Epithelial cell of esophagus (primary cell): ENCODE measurements at places on chromosomes 1 and 21.

DNA sequence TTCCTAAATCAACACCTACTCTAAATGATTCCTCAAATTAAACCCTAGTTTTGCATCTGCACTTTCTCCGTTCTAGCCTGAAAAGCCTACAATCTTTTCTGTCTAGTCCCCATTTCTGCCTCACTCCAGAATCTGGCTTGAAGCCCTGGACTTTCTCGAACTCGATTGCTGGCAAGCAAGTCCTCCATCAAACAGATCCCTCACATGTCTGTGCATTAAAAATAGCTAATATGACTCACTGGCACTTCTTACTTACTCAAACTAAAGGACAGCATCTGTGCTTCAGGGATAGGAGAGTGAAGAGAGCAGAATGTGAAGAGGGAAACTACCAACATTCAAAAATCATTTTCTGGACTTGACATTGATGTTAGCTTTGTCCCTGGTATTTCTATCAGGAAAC, 51.8 kb upstream of the CXADR start:
- peak; percentile 72 for DNase-seq

GRCh38 chr1:145960468-145961108, 2.8 kb upstream of the LIX1L start:
- peak; percentile 46 for DNase-seq

DNA sequence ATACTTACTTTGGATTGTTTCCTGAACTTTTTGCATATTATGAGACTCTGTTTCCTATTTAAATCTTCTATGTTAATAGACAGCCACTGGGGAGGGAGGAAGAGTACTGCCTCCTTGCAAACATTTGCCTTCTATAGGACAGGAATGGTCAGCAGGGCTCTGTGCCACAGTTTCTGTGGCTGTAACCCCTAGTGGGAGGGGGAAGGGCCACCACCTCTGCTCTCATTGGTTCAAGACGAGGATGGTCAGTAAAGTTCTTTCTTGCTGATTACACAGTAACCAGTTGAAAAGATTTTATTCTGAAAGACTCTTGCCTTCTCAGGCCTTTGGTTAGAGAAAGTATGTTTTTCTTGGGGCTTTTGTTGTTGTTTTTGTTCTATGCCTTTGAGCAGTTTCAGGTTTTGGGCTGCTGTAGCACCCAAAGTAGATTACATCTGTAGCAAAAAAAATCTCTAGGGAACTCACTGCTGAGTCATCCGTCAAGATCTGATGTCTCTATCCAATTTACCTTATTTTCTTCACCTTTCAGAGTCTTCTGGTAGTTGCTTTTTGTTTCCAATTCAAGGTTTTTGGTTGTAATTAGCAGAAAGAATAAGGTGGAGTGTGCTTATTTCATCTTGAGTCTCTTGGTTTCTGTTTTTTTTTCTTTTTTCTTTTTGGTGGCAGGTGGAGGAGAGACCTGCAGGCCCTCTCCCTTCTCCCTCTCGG, 23.1 kb downstream of the SLC35A3 start:
- peak; percentile 47 for DNase-seq

DNA sequence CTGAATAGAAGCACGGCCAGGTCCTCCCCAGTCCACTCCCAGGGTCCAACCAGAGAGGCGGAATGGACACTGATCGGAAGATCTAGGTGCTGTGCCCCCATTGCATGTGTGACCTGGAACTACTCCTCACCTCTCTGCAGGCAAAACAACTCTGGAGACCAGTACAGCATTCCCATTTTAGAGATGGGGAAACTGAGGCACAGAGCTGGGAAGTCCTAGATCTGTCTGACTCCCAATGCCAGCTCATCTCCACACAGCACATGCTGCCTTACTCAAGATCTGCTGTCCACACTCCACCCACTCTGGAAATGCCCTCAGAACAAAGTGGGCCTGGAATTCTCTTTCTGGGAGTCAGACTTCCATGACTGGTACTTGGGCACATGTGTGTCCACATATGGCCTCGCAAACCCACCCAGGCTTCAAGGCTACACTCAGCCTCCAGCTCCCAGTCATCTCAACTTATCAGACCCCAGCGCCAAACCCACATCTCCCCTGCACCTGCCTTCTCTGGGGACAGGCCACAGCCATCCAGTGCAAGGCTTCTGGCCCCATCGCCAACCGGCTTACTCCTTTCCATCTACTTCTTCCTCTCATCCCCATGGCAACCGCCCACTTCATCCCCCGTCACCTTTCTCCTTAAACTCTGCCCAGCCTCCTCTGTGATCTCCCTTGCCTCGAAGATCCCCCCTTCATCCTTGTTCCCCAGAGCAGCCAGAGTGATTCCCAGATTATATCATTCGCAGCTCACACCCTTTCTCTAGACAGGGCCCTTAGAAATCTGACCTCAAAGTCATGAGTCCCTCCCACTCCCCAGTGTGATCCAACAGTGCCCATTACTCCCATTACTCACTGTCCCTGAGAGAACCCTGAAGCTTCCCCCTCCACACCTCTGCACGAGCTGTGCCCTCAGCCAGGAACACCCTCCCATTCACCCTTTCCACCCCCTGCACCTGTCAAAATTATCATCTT, 2.7 kb downstream of the COL8A2 start:
- DNase-seq, result no peak

DNA sequence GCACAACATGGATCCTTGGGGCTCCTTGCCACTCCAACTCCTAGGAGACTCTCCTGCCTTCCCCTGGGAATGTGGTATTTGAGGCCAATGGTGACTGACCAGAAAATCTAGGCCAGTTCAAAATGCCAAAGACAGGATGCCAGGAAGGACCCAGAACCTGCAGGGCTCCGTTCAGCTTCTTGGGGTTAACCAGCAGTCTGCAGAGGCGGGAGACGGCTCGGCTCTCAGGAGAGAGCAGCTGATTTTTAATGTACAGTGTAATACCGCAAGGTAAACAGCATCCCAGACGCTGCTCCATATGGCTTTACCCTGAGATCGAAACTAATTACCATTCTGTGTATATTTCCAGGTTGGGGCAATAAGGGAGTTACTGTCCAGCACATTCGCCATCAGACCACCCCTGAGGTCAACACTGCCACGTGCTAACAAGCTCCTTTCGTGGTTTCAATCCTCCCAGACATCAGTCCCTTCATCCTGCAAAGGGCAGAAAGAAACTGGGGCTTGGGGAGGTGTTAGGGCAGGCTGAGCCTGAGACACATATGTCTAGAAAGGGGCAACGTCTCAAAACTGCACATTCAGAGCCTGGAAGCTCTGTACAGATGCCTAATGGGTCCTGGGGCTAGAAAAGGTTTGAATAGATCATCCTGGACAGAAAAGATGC, 16.7 kb downstream of the ITPKB start:
- DNase-seq, result no peak

DNA sequence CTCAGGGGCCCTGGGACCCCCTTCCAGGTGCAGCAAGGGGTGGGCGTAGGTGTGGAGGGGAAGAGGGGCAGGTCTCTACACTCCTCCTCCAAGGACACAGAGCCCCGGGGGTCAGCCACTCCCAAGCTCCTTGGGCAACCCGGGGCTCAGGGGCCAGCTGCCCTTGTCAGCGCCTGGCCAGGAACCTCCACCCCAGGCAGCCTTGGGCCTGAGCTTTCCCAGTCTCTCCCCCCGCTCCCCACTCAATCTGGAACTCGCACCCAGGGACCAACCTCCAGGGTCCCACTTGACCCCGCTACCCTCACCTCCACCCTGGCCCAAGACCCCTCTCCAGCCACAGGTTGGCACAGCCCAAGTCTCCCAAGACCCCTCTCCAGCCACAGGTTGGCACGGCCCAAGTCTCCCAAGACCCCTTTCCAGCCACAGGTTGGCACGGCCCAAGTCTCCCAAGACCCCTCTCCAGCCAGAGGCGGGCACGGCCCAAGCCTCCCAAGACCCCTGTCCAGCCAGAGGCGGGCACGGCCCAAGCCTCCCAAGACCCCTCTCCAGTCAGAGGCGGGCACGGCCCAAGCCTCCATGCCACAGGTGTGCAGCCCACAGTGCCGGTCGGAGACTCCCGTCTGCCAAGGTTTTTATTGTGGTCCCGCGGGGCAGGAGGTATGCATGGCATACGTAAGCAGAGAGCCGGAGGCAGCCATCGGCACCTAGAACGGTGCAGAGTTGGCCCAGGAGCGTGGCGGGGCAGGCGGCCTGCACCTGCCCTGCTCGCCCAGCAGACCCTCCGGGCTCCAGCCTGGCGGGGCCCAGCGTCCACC, 3.0 kb downstream of the TNFRSF4 start:
- no peak for DNase-seq

DNA sequence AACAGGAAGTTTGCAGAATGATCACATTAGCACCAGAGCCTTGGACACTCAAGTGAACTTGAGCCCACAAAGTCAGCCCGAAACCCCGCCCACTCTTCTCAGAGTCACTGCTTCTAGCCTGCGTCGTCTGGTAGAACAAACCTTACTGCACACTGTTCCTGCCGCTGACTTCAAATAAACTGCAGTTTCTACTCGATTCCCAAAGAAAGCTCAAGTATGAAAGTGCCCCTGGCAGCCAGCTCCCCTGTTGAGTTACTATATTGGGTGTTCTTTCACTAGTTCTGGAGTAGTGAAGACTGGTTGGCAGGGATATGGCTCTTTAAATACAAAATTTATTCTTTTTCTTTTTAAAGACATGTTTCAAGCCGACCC, 164.7 kb downstream of the GALNT2 start:
- peak; percentile 59 for DNase-seq

DNA sequence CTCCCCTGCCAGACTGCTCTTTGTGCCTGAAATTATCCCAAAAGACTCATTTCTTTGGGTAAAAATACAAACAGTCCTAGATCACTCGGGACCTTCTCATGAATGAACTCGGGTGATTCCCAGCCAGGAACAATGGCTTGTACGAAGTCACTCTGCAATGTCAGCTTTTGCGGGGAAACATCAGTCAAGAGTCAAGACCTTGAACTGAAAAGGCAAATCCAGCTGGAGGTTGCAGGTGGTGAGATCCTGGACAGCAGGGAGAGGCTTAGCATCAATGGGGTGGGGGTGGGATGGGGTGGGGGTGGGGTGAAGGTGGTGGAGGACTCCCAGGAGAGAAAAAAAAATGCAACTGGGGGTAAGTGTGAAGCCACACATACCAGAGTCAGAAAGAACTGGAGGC, 115.0 kb upstream of the SLC25A33 start:
- DNase-seq, result no peak

DNA sequence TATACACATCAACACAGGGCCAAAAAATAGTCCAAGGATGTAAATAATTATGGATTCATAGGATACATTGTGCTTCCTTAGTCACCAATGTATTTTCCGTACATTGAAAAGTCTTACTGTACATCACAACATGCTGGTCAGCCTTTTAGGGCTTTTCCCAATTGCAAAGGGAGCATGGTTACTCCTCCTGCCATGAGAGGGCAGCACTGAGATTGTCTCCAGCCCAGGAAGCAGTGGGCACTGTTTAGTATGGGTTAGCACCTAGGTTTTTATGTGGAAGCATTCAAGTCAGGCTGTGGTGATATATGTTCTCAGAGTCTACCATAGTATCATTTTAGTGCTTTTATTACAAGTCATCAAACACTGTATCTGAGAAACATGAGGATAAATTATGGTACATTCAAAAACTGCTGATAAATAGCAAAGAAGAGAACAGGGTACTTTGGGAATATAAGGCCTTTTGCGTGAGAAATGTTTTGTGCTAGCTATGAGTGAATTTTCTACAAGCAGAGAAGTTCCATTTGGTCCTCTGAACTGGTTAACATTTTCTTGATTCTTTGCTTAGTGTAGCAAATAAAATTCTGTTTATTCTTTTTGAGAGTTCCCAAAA, 34.0 kb downstream of the ST6GALNAC5 start:
- DNase-seq, result peak; percentile 76

- peak; percentile 94 for DNase-seq
Observed at GRCh38 chr1:61606448-61607312, 118.3 kb downstream of the TM2D1 start.

DNA sequence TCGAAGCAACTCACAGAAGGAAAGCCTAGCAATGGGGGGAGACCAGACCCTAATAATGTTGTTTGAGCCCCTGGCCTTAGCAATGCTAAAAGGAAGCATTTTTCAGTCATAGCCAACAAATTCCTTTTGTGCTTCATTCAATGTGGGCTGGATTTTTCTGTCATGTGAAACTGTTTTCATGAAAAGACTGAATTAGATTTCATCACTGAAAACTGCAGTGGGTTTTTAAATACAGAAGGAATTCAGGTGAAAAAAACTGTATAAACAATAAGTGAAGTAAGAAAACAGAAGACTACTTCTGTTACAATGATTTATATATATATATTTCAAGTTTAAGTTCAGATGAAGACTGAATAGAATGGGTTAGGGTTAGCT, 204.8 kb downstream of the SMYD3 start:
- no peak for DNase-seq

GRCh38 chr1:95013950-95014574, 58.7 kb downstream of the ALG14 start:
- no peak for DNase-seq

GRCh38 chr1:183870351-183871077, 65.6 kb downstream of the RGL1 start:
- DNase-seq, result peak; percentile 15

- no peak for DNase-seq
Observed at GRCh38 chr21:25670726-25671125, 31.7 kb downstream of the JAM2 start.

- peak; percentile 91 for DNase-seq
Observed at GRCh38 chr1:234495231-234495990, 16.4 kb upstream of the TARBP1 start.

DNA sequence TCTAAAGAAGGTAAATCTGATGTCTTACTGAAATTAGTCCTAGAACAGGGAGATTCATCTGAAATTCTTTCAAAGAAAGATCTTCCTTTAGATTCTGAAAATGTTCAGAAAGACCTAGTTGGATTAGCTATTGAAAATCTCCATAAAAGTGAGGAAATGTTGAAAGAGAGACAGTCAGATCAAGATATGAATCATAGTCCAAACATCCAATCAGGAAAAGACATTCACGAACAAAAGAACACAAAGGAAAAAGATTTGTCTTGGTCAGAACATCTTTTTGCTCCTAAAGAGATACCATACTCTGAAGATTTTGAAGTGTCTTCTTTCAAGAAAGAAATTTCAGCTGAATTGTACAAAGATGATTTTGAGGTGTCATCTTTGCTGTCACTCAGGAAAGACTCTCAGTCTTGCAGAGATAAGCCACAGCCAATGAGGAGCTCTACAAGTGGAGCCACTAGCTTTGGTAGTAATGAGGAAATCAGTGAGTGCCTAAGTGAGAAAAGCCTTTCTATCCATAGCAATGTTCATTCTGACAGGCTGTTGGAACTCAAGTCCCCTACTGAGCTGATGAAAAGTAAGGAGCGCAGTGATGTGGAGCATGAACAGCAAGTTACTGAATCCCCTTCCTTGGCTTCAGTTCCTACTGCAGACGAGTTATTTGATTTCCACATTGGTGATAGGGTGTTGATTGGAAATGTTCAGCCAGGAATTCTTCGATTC, 61.6 kb upstream of the QSOX1 start:
- peak; percentile 21 for DNase-seq

- DNase-seq, result peak; percentile 24
Observed at GRCh38 chr1:1540090-1540817, at the start of gene TMEM240. Gene TMEM240, minus strand, starts transcription at chr1:1540624. Its CDS starts 278 bp downstream, at chr1:1540346.

GRCh38 chr1:912740-913301, 10.9 kb upstream of the SAMD11 start:
- DNase-seq, result peak; percentile 40

DNA sequence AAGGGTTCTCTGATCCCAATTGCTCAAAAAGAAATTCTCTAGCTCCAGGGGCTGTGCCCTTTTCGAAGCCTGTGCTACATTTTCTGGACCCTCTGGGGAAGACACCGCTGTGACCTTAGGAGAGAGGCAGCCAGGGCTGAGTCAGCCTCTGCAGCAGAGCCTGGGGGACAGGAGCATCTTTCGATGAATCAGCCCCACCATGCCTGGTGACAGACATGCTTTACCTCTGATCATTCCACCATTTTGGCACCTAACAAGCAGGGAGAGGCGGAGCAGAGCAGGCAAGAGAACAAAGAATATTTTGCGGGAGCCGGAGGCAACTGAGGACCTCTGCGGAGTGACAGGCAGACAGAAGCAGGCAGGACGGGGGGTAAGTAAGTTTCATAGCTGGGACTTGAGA, 84.9 kb downstream of the VWA5B1 start:
- DNase-seq, result peak; percentile 82
